ENCODE measurements at places on chromosomes 6 and 20. TPM values are rescaled to one million over a fixed set of nuclear protein-coding genes. Genes with fewer than 3 reads are reported as not detected.
A peak's percentile ranks its signal among the peaks of the same experiment; 100 is the strongest.

DNA sequence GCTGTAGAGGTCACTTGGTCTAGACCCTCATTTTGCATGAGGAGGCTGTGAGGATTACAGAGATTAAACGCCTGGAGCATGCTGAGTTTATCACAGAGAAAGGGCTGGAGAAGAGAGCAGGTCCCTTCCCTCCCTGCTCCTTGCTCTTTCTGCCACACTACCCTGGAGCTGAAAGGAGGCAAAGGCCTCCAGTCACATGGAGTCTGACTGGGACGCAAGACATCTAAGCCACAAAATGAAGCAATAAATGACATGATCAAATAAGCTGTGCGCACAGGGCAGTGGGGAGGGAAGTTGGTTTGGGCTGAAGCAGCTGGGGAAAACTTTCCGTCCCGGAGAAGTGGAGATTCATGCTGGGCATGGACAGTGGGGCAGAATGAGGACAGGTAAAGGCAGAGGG lies 33.3 kb downstream of the ATXN1 start:
- no peaks in the 10 kb centered on the region for H3K27me3 ChIP-seq
- H3K36me3 ChIP-seq, result no peaks in the 10 kb centered on the region
- no peak overlapping the region for H3K27ac ChIP-seq

DNA sequence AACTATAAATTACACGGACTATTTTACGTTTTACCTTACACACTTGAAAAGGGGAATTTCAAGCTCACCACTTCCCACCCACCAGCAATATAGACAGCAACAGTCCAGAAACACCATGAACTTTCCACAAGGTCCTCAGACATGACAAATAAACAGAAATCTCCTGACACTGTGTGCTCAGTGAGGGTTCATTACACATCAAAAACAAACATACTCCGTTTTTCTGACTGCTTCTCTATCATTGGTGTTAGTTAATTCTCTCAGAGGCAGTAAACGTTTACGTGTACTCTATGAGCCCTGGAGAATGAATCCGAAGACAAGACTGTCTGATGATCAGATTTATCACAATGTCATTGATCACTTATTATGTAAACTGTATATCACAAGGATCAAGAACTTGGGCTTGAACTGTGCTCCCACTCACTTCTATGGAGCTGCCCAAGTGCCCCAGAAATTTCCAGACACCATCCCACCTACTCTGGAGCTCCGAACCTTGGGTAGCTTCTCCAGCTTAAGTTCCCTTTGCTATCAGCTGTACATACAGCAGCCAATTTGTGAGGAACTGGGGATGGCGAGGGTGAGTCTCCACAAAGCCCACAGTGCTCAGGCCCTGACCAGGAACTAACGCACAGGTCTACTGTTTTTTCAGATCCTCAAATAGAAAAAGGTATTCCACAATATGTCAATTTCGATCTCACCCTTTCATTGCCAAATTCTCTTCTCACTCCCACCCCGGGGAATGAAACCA lies 86.0 kb downstream of the ALDH8A1 start:
- no peaks in the 10 kb centered on the region for H3K27me3 ChIP-seq
- no peak overlapping the region for H3K27ac ChIP-seq
- H3K36me3 ChIP-seq, result no peaks in the 10 kb centered on the region
- no peaks in the 10 kb centered on the region for H3K4me1 ChIP-seq
- DNase-seq, result no peak

- H3K27ac ChIP-seq, result no peak overlapping the region
- no peak for DNase-seq
- no peaks in the 10 kb centered on the region for H3K4me1 ChIP-seq
- H3K27me3 ChIP-seq, result no peaks in the 10 kb centered on the region
- H3K36me3 ChIP-seq, result no peaks in the 10 kb centered on the region
Measured at GRCh38 chr20:9974324-9974723, 60.5 kb upstream of the ANKEF1 start.

GRCh38 chr6:882084-882598 lies 189.2 kb upstream of the EXOC2 start:
- no peaks in the 10 kb centered on the region for H3K4me1 ChIP-seq
- no peak overlapping the region for H3K27ac ChIP-seq
- no peak for DNase-seq
- no peak overlapping the region for H3K4me3 ChIP-seq

DNA sequence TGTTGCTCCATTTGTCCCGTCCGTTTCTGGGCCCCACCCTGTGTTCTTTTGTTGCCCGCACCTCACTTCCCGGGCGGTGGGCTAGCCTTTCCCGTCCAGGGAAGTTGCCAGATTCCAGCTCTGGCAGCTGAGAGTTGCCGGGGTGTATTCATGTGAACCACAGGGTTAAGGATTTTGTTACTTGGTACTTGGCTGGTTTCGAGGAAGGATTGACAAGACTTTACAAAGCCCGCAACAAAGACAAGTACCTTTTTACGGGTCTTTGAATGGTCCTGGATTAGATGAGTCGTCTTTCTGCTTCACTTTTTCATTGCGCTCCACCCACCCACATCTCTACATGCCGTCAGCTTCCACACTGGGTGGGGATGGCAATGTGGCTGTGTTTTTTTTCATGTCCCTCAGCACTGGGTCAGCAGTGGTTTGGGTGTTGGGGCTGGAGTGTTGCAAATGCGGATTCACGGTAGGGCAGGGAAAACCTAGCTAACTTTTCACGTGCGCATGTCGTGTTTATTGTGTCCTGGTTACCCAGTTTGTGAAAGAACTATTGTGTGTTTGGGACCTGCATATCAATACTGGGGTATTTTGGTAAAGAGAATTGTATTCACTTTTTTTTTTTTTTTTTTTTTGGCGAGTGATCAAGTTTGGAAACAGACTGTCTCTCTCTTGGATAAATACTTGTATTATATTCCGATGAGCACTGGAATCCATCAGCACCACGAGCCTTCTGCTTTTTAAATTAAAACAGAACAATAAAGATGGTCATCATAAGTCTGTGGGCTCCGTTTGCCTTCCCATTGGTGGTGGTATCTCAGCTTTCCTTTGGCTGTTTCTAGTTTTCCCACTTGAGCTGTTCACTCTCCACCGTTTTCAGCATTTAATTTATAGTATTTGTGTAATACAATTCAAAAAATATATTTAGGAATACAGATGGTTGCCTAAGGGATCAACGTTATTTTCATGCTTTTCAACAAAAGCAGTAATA lies 1.2 kb downstream of the DUSP22 start:
- no peaks in the 10 kb centered on the region for H3K27me3 ChIP-seq
- H3K36me3 ChIP-seq, result no peaks in the 10 kb centered on the region
- H3K4me3 ChIP-seq, result peak overlapping the region; percentile 72

DNA sequence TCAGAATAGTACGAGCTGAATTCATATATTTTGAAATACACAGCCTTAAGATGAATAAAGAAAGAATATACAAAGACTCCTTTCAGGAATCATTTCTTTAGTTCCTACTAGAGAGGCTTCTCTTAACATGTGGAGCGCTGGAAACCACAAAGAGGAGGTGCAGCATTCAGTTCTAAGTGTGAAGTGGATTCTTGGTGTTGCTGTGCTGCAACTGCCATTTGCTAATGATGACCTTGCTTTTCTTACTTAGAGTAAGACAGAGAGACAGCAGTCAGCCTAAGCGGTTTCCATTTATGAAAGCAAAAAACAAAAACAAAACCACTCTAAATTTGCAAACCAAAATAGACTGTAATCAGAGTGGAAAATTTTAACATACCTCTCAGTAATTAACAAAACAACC lies 629.0 kb downstream of the EPHA7 start:
- H3K27me3 ChIP-seq, result no peaks in the 10 kb centered on the region
- no peak overlapping the region for H3K27ac ChIP-seq
- H3K36me3 ChIP-seq, result no peaks in the 10 kb centered on the region
- H3K4me3 ChIP-seq, result no peak overlapping the region

DNA sequence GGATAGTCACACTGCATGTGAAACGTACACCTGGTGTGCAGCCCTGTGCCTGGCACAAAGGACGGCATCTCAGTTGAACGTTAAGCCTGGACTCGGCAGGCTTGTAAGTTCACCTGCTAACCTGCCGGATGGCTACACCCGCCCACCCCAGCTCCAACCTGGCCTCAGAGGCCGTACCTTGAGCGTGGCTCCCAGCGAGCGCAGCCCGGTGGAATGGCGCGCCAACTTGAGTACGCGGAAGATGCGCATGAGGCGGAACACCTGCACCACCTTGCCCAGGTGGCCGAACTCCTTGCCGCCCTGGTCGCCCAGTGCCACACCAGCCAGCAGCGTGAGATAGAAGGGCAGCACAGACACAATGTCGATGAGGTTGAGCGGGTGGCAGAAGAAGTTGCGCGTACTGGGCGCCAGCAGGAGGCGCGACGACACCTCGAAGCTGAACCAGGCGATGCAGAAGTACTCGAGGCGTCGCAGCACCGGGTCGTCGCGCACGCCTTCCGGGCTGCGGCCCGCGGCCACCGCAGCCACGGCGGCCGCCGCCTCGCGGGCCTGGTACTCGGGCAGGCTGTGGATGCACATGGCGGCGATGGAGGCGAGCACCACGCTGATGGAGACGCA lies 3.3 kb downstream of the KCNS1 start:
- H3K36me3 ChIP-seq, result no peaks in the 10 kb centered on the region
- no peak for DNase-seq
- peaks cover 6% of the 10 kb centered on the region for H3K4me1 ChIP-seq
- no peak overlapping the region for H3K27ac ChIP-seq
- H3K27me3 ChIP-seq, result peaks cover 6% of the 10 kb centered on the region

GRCh38 chr6:53418288-53418687 lies 69.5 kb upstream of the ELOVL5 start:
- no peaks in the 10 kb centered on the region for H3K4me1 ChIP-seq
- DNase-seq, result no peak
- no peak overlapping the region for H3K4me3 ChIP-seq
- no peak overlapping the region for H3K27ac ChIP-seq
- H3K36me3 ChIP-seq, result no peaks in the 10 kb centered on the region

DNA sequence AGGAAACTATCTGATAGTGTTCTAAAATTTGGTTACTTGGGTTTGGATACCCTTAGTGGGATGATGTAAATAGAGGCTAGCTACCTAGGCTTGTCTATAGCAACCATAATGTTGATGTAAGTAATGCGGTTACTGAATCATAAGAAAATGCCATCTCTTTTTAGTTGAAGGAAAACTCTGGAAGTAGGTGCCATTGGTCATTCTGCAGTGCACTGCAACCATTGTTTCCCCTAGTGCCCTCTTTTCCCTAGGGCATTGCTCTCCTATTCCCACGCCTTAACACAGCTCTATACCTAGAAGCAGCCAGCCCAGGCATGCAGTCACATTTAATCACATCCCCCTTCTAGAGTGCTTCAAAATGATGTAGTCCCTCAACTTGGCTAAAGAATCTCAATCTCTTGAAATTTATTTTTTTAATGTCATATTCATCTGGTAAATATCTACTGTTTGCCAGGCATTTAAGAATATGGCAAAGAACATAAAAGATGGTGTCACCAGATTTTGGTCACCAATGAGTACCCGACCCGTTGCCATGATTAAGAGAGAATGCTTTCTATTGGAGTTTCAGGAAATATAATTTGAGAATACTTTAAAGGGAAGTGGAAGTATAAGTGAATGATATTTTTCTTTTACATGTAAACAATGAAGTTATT lies 10.4 kb downstream of the LOC128125822 start:
- peaks cover 36% of the 10 kb centered on the region for H3K36me3 ChIP-seq
- H3K4me3 ChIP-seq, result no peak overlapping the region
- no peaks in the 10 kb centered on the region for H3K4me1 ChIP-seq
- no peaks in the 10 kb centered on the region for H3K27me3 ChIP-seq

GRCh38 chr20:59604741-59605600 lies 631 bp downstream of the PHACTR3 start:
- peak overlapping the region; percentile 24 for H3K4me3 ChIP-seq
- peaks cover 6% of the 10 kb centered on the region for H3K27me3 ChIP-seq
- no peak overlapping the region for H3K27ac ChIP-seq
- DNase-seq, result no peak

- H3K27ac ChIP-seq, result no peak overlapping the region
- no peaks in the 10 kb centered on the region for H3K4me1 ChIP-seq
- H3K36me3 ChIP-seq, result no peaks in the 10 kb centered on the region
- no peak for DNase-seq
Measured at GRCh38 chr6:113050010-113050858, 703.1 kb downstream of the RFPL4B start.

DNA sequence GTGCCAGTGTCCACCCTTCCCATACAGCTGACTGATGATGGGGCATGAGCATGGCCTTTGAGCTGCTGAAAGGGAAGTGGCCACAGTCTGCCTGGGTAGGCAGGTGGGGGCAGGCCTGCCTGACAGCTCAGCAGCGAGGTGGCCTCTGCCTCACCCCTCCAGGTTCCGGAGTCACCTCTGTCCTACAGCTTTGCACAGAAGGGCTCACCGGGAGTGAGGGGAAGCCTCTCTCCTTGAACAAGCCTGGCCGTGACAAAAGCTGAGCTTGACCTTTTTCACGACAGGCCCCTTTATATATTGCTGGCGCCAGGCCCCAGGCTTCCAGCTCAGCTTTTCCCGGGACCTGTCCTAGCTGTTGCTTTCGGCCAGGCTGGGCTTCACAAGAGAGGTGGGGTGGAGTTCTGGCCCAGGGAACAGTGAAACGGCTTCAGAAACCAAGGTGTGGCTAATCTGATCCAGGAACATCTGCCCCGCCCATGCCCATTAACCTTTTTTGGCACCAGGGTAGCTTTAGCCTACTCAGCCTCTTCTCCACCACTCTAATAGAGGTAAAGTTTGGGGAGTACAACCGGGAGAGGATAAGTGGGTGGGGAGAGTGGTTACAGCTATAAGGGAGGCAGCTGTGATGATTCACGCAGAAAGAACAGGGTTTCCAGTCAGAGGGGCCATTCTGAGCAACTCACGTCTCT lies 42.9 kb downstream of the C6orf132 start:
- no peaks in the 10 kb centered on the region for H3K36me3 ChIP-seq
- peak overlapping the region; percentile 87 for H3K27ac ChIP-seq
- H3K4me3 ChIP-seq, result no peak overlapping the region
- H3K27me3 ChIP-seq, result no peaks in the 10 kb centered on the region
- no peak for DNase-seq
- H3K4me1 ChIP-seq, result peaks cover 56% of the 10 kb centered on the region

- H3K4me1 ChIP-seq, result no peaks in the 10 kb centered on the region
- H3K27me3 ChIP-seq, result no peaks in the 10 kb centered on the region
- H3K36me3 ChIP-seq, result no peaks in the 10 kb centered on the region
- DNase-seq, result no peak
- H3K4me3 ChIP-seq, result no peak overlapping the region
- H3K27ac ChIP-seq, result no peak overlapping the region
Measured at GRCh38 chr6:16807956-16808355, 46.7 kb upstream of the ATXN1 start.

GRCh38 chr6:56419191-56419590 lies 171.8 kb upstream of the COL21A1 start:
- no peak overlapping the region for H3K27ac ChIP-seq
- H3K27me3 ChIP-seq, result no peaks in the 10 kb centered on the region
- no peak overlapping the region for H3K4me3 ChIP-seq

- peaks cover 18% of the 10 kb centered on the region for H3K4me1 ChIP-seq
- no peak for DNase-seq
- H3K27ac ChIP-seq, result no peak overlapping the region
- no peaks in the 10 kb centered on the region for H3K36me3 ChIP-seq
- no peaks in the 10 kb centered on the region for H3K27me3 ChIP-seq
Measured at GRCh38 chr6:125165256-125165655, 11.7 kb downstream of the TPD52L1 start.

Gene MTCH1
- 233 TPM for total RNA-seq

Gene PAX1
- total RNA-seq, result not detected

Gene TGM3
- 27.7 TPM for total RNA-seq

Gene OSBPL2
- total RNA-seq, result 51.3 TPM

Gene EPB41L1
- total RNA-seq, result 54.8 TPM

Gene SOX18
- total RNA-seq, result 57.2 TPM
